ENCODE measurements at places on chromosomes 1 and 21.

- DNase-seq, result no peak
Measured at GRCh38 chr21:28602546-28602945, 390.1 kb downstream of the LTN1 start.

DNA sequence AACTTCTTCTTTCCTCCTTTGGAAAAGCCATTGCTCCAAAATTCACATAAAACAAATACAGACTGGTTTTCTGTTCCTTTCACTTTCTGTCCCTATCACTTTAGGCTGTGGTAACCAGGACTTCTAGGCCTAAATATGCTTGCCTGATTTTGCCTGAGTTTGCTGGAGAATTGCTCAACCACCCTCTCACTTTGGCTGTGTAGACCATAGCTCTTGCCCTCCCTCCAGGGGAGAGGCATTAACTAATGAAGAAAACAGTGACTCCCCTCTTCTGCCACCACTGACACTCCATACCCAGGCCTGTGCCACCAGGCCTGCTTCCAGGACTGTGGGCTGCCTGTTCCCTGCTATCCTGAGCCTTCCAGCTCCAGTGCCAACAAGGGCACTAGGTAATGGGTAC lies 163.5 kb downstream of the TOMM20 start:
- no peak for DNase-seq

GRCh38 chr1:234848972-234849649 lies 239.1 kb upstream of the IRF2BP2 start:
- no peak for DNase-seq

- DNase-seq, result no peak
Measured at GRCh38 chr1:208542309-208542708, 298.1 kb upstream of the PLXNA2 start.

DNA sequence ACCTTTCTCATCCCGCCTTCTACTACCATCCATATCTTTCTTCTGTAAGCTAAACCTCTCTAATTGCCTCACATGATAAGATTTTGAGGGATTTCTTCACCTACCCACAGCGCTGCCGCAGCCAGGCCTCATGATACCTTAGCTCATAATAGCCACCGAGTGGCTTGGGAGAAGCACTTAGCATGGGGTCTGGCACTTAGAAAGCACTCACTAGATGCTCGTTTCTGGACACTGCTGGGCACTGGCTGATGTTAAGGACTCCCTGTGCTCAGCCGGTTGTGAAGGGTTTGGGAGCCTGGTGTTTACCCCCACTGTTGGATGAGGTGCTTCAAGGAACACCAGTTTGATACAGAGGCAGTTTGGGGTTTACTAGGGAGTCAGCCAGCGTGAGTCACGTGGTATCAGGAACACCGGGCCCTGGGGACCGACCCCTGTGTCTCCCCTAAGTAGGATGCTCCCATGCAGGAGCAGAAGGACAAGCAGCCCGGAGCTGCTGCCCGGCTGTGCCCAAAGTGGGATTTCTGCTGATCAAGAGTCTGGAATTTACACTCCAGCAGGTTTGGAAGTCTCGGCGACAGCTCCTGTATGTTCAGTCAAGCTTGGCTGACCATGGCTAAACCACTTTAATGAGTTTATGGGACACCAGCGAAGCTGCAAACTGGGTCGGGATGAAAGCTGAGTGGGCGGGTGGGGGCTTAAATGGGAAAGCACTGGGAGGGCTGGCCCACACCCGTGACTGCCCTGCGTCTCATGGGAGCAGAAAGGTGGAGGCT lies 63.3 kb downstream of the GALNT2 start:
- DNase-seq, result no peak

DNA sequence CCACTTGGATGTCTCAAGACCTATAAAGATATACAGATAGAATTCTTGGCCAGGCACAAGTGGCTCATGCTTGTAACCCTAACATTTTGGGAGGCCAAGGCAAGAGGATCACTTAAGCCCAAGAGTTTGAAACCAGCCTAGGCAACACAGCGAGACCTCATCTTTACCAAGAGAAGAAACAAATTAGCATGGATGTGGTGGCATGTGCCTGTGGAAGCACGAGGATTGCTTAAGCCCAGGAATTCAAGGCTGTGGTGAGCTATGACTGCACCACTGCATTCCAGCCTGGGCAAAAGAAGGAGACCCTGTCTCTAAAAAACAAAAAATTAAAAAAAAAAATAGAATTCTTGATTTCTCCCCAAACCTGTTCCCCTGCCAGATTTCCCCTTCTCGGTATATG lies 8.3 kb downstream of the ASAP3 start:
- no peak for DNase-seq

DNA sequence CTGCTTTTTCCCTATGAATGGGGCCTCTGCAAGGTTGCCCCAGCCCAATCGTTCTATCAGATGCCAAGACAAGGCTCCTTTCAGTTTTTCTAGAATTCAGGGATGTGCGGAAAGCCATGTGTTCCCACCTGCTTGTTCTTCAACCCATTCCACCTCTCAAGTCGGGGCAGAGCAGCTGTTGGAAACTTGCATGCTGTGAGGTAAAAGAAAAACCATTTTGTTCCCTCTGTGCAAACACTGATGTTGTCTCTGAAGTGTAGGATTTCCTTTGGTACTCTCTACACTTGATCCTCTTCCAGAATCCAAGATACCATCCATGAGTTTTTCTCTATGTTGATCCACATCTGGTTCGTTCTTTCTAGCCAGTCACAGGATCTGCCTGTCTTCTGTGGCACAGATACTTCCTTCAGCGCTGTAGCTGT lies 7.3 kb downstream of the IER5 start:
- DNase-seq, result no peak

All from NCI-H1105 treated with DMSO at 0.1 percent for 48 hours (cell line).